ENCODE measurements at places on chromosomes 4 and X.

DNA sequence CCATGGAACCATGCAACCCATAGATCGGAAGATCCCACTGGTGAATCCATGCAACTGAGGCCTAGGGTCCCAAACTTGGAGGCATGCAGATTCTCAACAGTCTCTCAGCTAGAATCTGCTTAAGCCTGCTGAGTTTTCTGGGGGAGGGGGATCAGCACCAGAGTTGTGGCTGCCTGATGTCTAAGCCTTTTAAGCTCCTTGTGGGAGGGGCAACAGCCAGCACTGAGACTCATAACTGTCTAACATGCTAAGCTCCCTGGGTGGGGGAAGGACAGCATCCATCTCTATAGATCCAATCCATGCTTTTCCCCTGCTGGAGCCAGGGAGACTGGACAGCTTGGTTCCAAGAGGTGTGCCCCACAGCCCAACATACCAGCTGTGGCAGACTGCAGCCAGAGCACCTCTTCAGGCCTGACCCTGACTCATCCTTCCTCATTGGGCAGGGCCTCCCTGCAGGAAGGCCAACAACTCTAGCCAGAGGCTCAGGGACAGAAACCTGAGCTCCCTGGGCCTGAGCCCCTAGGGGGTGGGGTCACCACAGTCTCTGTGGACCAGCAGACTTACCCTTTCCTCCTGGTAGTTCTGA, 300.1 kb upstream of the SLC7A11 start:
- no peak for DNase-seq

DNA sequence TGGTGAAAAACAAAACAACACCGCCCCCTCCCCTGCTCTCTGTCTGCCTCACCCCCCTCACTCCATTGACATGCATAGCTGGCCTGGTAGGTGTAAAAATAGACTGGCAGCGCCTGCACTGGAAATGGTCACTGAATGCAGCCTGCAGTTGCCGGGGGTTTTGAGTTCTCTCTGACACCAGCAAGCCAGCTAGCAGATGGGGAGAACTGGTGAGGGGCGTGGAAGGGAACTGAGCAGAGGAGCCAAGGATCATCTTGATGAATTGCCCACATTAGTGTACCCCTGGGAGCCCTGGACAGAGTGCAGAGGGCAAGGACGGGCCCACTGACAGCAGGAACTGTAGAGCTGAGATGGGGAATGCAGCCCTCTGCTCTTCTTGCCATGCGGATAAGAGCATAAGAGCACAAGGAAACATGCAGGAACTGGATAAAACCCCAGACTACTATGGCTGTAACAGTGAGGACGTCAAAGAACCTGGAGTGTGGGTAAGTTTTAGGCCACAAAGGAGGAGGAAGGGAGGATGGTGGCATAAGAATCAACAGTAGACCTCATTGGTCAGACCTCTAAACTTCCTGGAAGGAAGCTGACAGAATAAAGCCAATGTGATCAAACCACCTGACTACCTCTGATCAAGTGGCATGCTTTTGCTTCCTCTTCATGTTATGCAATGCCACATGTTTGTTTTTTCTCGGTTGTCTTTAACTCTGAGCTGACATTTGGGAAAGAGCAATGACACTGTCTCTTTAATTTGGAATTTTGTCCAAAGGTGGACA, 96.3 kb downstream of the ANK2 start:
- DNase-seq = peak; percentile 14

DNA sequence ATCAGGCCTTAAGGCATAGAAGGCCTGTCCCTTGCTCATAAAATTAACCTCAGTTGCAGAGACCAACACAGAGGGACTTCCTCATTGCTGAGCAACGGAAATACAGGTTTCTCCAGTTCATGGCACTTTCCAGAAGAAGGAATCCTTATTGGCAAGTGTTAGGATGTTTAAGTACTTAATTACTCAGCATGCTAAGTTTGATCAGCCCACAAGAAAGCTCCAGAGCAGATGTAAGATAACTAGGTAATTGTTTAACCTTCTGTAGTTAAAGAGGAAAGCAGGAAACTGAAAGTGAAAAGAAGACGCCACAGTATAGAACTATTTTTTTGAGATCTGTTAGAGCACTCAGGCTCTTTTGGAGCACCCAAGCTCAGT, 33.5 kb downstream of the SMS start:
- DNase-seq = no peak

- DNase-seq = no peak
Measured at GRCh38 chrX:10749113-10749512, 128.7 kb upstream of the MID1 start.

DNA sequence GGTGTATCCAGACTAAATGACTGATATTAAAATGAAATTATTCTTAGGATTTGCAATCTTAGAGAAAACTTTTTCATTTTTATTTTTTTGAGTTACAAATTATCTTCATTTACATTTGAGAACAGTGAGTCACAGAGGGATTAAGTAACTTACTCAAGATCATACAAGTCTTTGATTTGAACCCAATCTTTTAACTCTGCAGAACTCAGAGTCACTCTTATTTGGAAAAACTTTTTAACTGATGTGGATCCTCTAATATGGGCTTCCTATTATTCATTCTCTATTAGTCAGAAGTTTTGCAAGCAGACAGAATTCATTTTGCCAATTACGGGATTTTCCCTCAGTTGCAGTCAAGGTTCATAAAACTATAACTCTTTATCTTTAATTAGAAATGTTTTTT, 20.1 kb downstream of the HPRT1 start:
- no peak for DNase-seq

DNA sequence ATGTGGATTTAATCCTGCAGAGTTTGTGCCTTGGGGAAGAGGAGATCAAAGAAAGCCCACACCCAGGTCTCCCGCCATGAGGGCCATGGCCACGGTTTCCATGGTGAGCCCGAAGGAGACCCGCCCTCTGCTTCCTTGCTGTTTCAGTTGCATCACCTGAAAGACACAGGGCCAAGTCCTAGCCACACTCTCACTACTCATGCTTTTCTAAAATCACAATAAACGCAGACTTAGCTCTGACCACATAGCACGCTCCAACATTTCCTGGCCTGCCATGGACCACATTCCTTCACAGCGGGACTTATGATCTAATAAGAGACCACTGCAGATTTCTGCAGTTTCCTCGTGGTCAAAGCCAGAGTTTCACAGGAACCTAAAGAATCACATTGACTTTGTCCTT, 426.0 kb upstream of the NR3C2 start:
- no peak for DNase-seq

GRCh38 chr4:85391589-85392410, 83.2 kb upstream of the ARHGAP24 start:
- DNase-seq = no peak

DNA sequence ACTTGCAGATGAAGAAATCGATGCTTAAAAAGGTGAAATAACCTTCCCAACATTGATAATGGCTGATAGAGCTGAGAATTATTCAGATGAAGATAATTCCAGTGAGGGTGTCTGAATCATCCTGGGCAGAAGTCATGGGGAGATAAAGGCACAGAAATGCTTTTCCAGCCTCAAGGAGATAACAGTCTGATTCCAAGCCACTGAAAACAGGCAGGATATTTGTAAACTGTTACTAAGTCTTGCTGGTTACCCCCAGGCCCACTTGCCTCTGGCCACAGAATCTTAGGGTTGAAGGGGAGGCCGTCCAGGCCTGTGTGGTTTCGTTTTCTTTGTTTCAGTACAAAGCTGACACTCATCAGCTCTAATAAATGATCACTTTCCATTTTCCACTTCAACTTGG, 158.5 kb downstream of the SH3KBP1 start:
- no peak for DNase-seq

DNA sequence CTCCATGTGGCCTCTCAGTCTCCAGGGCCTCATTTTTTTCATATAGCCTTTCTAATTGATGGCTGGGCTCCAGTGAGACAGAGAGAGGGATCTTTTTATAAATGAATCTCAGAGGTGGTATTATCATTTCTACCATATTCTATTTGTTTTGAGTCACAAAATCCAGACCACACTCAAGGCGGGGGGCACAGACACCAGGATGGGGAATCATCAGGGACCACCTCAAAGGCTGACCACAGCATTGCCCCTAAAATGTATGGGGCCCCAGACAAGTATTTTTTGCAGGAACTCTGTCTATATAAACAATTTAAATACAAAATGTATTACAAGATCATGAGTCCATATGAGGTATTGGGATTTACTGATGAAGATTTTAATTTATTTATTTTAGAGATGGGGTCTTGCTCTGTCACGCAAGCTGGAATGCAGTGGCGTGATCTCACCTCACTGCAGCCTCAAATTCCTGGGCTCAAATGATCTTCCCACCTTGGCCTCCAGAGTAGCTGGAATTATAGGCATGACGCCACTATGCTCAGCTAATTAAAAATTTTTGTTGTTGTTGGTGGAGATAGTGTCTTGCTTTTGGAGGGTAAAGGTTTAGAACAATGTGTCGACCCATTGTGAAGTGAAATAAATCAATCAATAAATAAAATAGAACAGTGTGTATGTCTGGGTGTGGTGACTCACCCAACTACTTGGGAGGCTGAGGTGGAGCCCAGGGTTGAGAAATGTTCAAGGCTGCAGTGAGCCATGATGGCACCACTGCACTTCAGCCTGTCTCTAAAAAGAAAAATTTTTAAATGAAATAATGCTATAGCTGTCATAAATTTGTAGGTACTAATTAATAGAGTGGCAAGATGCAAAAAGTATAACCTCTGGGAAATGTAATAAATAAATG, 29.4 kb downstream of the WDR13 start:
- no peak for DNase-seq

- peak; percentile 67 for DNase-seq
Measured at GRCh38 chr4:150280081-150280895, 202.0 kb downstream of the DCLK2 start.

- DNase-seq = no peak
Measured at GRCh38 chrX:30938295-30938694, 49.2 kb upstream of the TAB3 start.

GRCh38 chr4:80471756-80472155, 136.2 kb downstream of the CFAP299 start:
- DNase-seq = no peak

- no peak for DNase-seq
Measured at GRCh38 chrX:147953976-147954375, 27.2 kb upstream of the FMR1NB start.

DNA sequence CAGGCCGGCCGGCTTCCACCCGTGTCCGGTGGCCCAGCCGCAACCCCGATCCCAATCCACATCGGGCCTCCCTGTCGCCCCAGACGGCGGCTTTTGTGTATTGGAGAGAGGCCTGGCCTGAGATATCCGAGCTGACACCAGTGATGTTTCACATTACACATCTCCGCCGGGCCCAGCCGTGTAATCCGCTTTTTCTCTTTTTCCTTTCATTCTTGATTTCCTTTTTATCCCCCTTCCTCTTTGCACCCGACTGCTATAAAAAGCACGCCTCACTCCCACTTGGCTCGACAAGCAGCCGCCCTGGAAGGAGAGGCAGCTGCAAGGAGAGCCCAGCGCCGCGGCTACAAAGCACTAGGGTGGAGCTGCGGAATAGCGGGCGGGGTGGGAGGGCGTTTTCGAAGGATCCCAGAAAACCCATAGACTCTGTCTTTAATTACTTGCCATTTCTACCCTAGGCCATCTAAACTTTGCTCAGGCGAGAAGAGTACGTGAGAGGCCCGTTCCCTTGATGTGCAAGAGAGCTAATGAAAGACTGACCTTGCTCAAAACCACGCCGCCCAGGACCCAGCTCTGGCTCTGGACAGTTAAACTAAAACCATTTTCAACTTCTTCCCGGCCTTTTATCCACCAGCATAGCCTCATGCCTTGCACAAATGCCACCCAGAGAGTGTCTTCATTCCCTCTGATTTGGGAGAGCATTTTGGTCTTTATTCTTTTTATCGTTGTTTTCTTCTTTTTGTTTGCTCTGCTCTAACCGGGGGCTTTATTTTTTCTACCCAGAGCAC, 3.2 kb downstream of the PITX2 start:
- no peak for DNase-seq

DNA sequence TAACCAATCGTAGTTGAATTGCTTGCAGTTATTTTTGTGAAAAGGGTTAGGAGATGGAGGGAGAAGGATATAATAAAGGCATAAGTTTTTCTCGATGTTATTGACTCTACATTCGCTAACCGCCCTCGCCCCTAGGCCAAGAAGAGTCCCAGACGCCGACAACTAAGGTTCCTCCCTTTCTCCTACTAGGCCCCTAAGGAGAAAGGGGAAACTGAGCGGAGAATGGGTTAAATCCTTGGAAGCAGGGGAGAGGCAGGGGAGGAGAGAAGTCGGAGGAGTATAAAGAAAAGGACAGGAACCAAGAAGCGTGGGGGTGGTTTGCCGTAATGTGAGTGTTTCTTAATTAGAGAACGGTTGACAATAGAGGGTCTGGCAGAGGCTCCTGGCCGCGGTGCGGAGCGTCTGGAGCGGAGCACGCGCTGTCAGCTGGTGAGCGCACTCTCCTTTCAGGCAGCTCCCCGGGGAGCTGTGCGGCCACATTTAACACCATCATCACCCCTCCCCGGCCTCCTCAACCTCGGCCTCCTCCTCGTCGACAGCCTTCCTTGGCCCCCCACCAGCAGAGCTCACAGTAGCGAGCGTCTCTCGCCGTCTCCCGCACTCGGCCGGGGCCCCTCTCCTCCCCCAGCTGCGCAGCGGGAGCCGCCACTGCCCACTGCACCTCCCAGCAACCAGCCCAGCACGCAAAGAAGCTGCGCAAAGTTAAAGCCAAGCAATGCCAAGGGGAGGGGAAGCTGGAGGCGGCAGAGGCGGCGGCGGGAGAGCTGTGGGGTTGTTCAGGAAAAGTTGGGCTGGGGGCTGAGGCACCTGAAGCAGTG, 5.9 kb downstream of the ATOH1 start:
- DNase-seq = no peak

DNA sequence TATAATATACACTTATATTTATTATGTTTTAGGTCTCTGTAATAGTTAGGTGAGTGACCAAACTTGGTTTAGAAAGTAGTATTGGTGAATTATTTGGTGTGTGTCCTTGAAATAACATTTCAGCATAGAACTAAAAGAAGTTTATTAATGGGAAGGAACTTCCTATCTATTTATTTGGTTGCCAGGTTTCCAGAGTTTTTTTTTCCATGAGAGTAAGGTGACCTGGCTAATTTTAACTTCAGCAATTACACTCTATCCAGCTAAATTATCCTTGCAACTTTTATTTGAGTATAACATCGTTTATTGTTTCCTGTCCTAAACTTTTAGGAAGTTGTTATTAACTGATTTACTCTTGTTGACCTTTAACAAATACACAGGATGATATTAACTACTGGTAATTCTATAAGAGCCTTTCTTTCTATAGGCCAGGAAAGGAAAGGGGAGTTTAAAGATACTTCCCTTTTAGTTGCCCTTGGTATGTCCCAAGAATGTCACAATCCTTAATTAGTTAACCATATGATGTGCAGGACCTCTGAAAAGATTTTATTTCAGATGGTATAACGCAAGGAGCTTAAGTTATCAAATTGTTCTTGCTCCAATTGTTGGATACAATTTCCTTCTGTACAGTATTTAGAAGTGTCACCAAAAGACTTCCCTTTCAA, 18.9 kb downstream of the PRDM8 start:
- DNase-seq = no peak

DNA sequence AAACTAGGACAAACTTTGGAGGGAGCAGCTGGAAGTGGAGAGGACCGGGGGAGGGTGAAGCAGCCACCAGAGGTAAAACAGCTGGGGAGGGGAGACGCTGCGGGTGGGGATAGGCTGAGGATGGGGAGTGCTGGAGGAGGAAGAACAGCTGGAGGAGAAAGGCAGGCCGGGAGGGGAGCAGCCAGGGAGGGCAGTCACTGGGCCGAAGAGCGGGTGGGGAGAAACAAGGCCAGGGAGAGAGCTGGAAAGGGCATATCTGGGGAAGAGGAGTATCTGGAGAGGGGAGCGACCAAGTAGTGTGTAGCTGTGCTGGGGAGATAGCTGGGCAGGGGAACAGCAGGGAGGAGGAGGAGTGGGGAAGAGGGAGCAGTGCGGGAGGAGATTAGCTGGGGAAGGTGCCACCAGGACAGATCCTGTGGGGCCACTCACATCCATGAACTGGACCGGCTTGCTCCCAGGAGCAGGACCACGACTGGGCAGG, 2.7 kb downstream of the SLC38A5 start:
- DNase-seq = no peak
